ENCODE measurements at places on chromosomes 5 and 9.
A peak's percentile ranks its signal among the peaks of the same experiment; 100 is the strongest.

DNA sequence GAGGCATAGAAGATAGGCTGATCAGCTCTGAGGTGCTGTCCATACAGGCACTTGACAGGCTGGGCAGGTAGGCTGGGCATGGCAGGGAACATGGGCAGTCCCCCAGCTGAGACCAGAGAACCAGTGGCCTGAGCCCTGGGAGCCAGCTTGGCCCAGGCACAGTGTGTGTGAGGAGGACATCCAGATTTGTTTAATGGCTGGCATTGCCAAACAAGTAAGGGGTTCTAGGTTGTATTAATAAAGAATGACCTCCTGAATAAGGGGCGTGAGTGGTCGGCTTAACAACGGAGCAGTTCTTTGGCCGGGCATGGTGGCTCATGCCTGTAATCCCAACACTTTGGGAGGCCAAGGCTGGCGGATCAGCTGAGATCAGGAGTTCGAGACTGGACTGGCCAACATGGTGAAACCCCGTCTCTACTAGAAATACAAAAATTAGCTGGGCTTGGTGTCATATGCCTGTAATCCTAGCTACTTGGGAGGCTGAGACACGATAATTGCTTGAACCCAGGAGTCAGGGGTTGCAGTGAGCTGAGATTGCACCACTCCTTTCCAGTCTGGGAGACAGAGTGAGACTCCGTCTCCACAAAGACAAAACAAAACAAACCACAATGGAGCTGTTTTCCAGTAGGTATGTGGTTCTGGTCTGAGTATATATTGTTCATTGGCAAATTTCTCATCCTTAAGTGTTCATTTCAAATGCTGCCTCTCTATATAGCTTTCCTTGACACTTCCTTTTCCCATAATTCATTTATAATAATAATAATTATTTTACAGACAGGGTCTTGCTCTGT, 56.2 kb downstream of the ANGPTL2 start:
- DNase-seq: no peak

GRCh38 chr5:110815916-110816605, 77.3 kb downstream of the SLC25A46 start:
- peak; percentile 6 for DNase-seq

- DNase-seq: no peak
Measured at GRCh38 chr5:141529873-141530272, 41.0 kb downstream of the PCDHGC5 start.

GRCh38 chr5:30900367-30900766, 293.1 kb upstream of the CDH6 start:
- peak; percentile 1 for DNase-seq

GRCh38 chr5:111478266-111478665, 34.1 kb downstream of the STARD4 start:
- peak; percentile 50 for DNase-seq

DNA sequence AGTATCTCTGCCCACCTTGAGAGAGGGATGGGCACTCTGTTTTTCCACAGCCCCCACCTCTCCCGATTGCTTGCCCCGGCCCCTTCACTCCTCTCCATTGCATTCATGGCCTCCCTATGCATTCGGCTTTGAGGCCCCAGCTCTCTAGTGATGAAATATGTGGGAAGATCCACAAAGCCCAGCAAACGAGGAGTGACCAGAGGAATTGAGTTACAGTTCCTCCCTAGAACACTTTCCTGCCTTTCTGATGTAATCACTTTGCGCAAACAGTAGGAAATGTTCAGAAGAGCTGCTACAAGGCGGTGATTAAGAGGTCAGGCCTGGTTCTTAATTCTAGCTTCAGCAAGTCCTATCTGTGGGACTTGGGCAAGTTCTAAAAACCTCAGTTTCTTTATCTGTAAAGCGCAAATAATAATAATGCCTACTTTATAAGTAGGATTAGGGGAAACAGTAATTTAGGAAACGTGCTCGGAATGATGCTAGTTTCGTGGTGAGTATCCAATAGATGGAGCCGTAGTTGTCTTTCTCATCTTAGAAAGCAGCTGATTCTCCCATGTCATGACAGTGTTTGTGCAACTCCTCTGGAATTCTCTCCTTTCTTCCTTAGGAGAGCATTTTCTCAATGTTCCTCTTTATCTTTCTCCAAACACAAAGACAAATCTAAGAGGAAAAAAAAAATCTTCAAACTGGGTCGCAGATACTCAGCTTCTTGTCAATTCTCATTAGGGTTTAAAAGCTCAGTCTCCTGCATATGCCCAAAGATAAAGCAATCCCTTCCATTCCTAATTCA, 99.5 kb upstream of the MSX2 start:
- DNase-seq: no peak

- no peak for DNase-seq
Measured at GRCh38 chr5:170308686-170309085, 11.1 kb upstream of the LCP2 start.
